ENCODE measurements at places on chromosomes 2 and 18.

GRCh38 chr2:105125428-105125827, 87.6 kb downstream of the MRPS9 start:
- DNase-seq, result no peak

GRCh38 chr2:109031476-109032228, 42.6 kb upstream of the EDAR start:
- peak; percentile 68 for DNase-seq

DNA sequence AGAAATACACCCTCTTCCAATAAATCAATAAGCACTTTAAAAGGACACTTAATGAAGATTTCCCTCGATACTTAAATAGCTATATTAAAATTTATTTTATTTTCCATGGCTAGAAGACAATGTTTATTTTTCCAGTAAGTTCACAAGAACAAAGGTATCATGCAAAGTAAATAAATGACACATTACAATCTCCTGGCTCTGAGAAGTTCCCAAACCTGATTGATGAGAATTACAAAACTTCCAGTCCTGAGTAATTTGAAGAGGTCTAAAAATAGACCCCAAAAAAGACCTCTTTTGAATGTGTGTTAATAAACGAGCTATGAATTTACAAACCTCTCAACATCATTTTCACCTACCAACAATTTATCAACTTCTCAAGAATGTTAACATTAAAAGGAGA, 1.5 kb upstream of the PEX13 start:
- no peak for DNase-seq

DNA sequence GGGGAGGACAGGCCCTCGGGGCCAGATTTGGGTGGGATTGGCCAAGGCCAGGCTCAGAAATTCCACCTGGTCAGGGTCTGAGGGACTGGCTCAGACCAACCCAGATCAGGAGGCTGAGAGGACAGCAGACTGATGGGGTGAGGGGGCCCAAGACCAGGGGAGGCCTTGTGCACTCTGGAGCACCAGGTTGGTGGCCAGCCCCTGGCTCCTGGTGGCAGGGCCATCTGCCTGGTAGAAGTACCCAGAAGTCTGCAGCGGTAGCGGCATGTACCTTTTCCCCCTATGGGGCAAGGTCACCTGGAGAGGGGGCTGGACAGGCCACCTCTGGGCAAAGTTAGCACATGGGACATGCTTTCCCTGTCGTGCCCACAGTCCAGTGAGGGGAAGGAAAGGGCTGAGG, 21.2 kb upstream of the ODC1 start:
- DNase-seq, result no peak

DNA sequence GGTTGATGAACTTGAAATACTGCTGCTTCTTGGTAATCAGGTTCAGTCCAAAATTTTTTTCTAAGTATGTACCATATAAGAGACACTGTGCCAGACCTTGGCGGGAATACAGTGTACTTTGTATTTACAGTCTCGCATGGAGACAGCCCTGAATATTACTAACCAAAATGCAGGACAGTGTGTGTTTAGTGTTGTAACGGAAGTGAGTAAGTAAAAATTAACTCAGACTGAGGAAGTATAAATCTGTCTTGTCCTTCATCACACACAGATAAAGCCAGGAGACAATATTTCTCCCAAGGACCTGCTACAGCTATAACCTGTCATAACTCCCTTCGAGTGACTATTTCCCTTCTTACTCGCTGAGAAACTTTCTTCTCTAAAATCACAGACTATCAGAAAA, 76.9 kb downstream of the ACTR3 start:
- DNase-seq, result no peak

DNA sequence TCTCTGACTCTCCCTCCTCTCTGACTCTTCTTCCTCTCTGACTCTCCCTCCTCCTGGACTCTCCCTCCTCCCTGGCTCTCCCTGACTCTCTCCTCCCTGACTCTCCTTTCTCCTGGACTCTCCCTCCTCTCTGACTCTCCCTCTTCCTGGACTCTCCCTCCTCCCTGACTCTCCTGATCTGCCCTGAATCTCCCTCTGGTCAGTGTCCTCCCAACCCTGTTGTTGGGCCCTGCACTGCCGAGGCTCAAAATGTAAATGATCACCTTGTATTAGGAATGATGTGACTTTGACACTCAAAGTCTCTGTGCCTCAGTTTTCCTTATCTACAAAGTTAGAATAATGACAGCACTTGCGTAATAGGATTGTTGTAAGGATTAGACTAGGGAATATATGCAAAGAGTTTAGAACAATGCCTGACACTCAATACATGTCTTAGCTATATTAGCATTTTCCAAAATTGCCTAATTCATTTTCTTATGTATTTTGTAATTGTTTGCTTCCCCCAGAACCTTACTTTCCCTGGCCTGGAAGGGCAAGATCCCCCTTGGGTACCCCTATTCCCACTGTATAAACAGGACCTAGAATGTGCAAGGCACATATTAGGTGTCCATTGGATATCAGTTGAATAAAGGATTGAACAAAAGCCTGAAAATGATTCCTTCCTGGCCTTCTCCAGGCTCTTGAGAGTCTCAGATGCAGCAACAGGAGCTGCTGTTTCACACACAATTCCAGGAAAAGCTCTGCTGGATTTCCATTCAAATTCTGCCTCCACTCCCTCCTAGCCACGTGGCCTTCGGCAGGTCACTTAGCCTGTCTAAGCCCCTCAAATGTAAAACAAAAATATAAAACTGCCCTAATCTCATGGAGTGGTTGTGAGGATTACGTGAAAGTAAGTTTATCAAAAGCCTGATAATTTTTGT, 170.1 kb downstream of the INHBB start:
- no peak for DNase-seq

DNA sequence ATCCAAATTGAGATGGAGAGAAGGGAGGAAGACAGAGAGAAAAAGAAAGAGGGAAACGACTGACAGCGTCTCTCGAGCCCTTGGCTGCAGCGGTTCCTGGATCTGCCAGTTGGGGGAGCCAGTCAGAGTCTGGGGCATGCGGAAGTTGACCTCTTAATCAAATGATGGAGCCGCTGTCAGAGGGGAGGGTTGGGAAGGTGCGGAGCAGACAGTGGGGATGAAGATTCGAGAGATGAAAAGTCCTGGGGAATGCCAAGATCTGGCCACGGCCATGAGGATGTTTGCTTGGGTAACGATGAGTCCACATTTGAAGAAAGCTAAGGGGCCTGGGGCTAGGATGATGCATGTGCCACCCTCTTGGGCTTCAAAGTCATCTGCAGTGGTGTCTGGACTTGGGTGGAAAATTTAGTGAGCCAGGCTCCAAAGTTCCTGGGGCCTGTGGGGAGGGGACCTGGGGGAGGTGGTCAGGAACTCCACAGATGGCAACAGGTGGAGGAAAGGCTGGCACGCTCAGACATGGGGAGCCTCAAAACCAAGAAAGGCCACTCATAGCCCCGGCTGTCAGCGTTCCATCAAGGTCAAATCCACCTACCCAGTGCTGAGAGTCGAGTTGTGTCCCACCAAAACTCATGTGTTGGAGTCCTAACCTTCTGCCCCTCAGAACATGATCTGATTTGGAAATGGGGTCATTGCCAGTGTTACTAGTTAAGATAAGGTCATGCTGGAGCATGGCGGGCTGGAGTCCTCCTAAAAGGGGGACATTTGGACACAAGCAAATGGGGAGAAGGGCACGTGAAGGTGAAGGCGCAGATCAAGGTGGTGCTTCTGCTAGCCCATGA, 200.1 kb downstream of the NDUFA10 start:
- DNase-seq, result no peak

- no peak for DNase-seq
Measured at GRCh38 chr2:59947917-59948541, 605.4 kb downstream of the BCL11A start.

DNA sequence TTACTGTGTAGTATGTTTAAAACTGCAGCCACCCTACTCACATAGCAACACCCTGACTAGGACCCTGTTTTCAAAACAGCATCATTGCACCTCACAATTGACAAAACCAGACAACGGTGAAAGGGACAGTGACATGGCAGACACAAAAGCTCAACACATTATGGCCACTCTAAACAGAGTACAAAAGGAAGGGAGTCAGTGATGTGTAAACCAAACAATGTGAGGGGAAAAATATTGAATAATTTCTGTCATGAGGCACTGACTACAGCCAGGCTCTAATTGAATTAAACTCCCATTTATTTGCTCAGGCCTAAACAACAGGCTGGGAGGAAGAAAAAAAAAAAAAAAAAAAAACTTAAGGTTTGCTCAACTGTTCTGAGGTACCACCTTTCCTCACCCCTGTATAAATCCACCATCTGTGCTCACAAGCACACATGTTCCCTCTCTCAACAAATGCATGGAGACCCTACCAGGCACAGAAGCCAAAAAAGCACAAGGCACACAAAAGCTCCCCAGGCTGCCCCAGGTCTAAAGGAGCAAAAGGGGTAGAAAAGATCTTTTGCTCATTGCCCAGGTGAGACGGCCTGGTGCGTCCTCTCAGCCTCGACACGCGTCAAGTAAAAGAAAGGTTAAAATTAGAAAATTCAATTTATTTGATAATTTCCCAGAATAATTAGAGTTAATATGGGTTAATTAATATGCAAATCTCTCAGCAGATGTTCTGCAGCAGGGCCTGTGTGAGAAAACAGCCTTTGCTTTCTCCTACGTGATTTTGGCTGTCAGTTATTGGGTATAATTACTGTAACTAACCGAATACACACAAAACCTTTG, 80.9 kb downstream of the ZEB2 start:
- DNase-seq, result no peak

- DNase-seq, result no peak
Measured at GRCh38 chr2:124973396-124973795, 948.3 kb downstream of the CNTNAP5 start.

GRCh38 chr2:219486380-219486959, 12.2 kb upstream of the GMPPA start:
- DNase-seq, result no peak

GRCh38 chr18:13369756-13370510, 151.4 kb downstream of the LDLRAD4 start:
- no peak for DNase-seq

DNA sequence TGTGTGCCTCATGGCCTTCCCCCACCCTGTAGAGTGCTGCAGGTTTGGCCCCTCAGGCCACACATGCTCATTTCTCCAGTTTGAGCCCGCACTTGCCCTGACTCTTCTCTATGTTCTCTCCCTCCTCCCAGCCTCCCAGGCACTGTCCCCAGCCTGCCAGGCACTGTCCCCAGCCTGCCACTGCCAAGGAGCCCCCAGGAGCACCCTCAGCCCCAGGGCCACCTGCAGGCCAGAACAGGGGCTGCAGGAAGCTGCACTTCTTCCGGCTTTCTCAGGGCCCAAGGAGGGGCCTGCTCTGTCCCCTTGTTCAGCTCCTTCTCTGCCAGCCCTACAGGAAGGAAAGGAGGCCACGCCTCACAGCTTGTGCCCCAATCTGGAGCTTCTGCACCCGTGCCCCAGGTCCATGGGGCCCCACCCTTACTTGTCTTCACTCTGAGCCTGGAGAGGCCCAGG, 31.6 kb downstream of the CYP26B1 start:
- no peak for DNase-seq
